Vagina (tissue), 2 donors: ENCODE measurements at places on chromosomes 3 and 15.

GRCh38 chr3:143123353-143123984 is 3.9 kb downstream of the CHST2 start:
- no peak for DNase-seq
- no peaks in the 10 kb centered on the region for H3K27me3 ChIP-seq
- H3K36me3 ChIP-seq, result no peaks in the 10 kb centered on the region
- no peak overlapping the region for H3K4me3 ChIP-seq
- H3K4me1 ChIP-seq, result peaks cover 6% of the 10 kb centered on the region

DNA sequence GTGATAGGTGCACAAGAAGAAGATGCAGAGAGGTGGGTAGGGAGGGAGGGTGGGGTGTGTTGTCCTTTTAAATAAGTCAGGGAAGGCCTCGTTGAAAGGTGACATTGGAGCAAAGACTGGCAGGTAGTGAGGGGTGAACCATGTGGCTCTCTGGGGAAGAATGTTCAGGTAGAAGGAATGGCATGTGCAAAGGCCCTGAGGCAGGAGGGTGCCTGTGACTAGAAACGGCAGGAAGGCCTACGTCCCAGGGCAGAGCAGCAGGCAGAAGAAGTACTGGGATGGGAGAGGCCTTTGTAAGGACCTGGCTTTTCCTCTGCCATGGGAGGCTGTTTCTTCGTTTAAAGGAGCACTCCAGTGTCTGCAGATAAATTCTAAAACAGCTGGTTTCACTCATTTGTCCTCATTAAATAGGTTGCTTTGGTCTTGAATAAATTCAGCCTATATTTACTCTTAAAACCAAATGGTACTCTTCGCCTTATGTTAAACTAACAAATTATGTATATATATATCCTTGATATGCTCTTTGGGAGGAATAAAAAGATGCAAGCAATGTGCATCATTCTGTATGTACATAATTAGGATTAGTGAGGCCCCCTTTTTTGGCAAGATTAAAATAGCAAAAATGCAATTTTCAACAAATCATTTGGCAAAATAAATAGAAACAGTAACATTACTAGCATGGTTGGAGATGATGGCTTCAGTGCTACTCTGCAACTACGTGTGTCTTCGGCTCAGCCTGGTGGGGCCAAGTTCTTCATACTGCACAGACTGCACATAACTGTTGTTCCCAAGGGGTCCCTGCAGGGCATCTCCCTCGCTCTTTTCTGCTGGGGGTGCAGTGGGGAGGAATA is 151.4 kb downstream of the KLF13 start:
- H3K4me3 ChIP-seq, result no peak overlapping the region
- peaks cover 61% of the 10 kb centered on the region for H3K4me1 ChIP-seq
- H3K27me3 ChIP-seq, result no peaks in the 10 kb centered on the region
- H3K36me3 ChIP-seq, result no peaks in the 10 kb centered on the region
- peak overlapping the region; percentile 71 for H3K27ac ChIP-seq

- H3K4me1 ChIP-seq, result no peaks in the 10 kb centered on the region
- H3K4me3 ChIP-seq, result no peak overlapping the region
- H3K36me3 ChIP-seq, result no peaks in the 10 kb centered on the region
- H3K27me3 ChIP-seq, result no peaks in the 10 kb centered on the region
- no peak overlapping the region for H3K27ac ChIP-seq
Measured at GRCh38 chr3:159257954-159258353, 456.1 kb downstream of the MFSD1 start.

DNA sequence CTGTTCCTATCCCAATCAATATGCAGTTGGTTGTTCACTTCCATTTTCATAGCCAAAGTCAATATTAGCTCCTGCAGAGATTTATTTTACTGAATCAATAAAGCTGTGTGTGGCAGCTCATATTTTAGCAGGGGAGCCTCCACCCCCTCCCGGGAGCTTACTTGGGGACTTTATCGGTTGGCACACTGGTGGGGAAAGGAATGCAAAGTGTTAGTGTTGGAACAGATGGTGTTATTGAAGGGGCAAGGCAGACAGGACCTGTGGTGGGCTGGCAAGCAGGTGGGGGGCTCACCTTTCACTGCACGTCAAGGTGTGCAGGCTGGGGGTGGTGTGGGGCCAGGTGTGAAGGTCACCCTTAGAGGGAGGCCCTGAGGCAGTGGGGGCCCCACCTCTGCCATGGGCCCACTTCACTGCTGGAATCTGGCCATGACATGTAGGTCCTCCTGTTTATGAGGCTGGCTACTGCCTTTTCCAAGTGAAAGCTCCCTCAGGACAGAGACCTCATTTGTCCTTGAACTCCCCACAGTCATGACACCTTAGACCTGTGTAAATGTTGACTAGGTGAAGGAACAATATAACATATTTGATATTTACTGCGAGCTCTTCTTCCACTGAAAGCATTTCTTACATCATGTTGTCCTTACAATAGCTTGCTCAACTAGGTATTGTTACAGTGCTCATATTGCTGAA is 44.0 kb upstream of the SEC22A start:
- H3K36me3 ChIP-seq, result no peaks in the 10 kb centered on the region
- DNase-seq, result no peak
- H3K4me1 ChIP-seq, result no peaks in the 10 kb centered on the region
- no peak overlapping the region for H3K4me3 ChIP-seq
- H3K27ac ChIP-seq, result no peak overlapping the region
- H3K27me3 ChIP-seq, result no peaks in the 10 kb centered on the region

DNA sequence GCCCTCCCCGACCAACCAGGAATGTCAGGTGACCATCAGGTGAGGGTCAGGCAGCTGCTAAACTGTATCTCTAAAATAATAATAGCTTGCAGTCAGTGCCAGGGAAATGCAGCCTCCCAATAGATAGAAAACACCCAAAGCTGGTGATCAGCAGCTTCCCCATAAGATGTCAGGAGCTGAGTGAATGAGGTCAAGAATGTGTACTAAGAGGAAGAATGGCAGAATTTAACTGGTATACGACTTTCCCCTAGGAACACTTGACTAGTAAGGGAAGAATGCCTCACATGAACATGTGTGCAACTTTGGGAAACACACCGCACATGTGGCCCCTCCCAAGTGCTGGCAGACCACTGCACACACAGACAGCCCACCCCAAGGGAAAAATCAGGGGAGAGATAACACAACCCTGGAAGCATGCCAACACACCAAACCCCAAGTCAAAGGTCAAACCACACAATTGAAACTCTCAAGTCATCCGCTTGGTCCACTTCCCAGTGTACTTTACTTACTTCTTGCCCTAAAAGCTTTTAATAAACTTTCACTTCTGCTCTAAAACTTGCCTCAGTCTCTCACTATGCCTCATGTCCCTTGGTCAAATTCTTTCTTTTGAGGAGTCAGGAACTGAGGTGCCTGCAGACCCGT is 806.5 kb downstream of the OTOL1 start:
- H3K36me3 ChIP-seq, result no peaks in the 10 kb centered on the region
- no peak for DNase-seq
- no peak overlapping the region for H3K4me3 ChIP-seq
- H3K4me1 ChIP-seq, result no peaks in the 10 kb centered on the region
- no peak overlapping the region for H3K27ac ChIP-seq

DNA sequence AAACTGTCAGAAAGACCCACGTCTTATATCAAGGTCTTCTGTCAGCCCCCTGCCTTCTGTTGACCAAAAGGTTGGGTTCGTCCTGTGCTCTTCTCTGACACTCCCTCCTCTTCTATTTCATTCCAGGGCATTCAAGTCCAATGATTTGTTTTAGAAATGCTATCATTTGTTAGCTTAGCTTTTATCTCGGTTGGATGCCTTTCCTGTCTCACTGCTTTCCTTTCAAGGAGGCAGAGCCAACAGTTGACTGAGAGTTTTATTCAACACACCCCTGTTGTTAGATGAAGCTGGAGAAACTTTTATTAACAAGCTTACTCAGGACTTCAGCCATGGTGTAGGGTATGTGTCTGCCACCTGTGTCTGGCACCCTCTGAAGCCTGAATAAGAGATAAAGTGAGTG is 112.0 kb upstream of the SLC7A14 start:
- H3K27ac ChIP-seq, result no peak overlapping the region
- no peaks in the 10 kb centered on the region for H3K4me1 ChIP-seq
- no peak overlapping the region for H3K4me3 ChIP-seq

GRCh38 chr3:148077965-148078364 is 619.7 kb upstream of the AGTR1 start:
- no peaks in the 10 kb centered on the region for H3K4me1 ChIP-seq
- H3K4me3 ChIP-seq, result no peak overlapping the region
- no peaks in the 10 kb centered on the region for H3K27me3 ChIP-seq
- H3K36me3 ChIP-seq, result no peaks in the 10 kb centered on the region
- no peak overlapping the region for H3K27ac ChIP-seq

DNA sequence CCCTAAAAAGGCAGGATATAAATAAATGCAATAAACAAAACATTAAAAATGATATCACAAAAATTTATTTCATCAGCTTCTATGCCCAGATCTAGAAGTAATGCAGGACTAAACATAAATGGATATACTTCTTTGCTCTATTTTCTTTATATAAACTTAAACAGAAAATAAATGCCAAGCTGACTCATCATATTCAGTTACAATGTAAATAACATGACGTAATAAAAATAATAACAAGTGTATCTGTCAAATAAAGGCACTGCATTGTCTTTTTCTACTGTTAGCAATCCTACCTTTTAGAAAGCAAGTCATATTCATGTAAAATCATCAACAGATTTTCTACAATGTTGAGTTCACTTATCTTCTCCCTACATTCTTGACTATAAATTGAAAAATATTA is 61.6 kb downstream of the NEK10 start:
- H3K36me3 ChIP-seq, result no peaks in the 10 kb centered on the region
- no peak for DNase-seq
- H3K4me1 ChIP-seq, result no peaks in the 10 kb centered on the region

DNA sequence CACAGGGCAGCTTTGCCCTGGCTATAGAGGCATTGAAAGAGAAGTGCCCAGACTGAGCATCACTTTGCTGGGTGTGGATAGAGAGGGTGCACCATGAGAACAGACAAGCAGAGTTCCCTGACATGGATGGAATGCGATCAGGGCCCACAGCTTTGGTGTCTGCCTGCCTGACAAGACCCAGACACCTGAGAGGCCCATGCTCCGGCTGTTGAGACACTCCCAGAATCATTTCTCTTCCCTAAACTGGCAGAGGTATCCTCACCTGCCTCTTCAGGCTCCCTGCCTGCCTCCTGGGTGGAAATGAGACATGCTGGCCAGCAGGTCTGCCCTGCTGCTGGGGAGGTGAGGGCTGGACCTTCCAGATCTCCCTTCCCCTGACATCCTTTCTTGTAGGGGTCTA is 10.4 kb upstream of the CHST14 start:
- H3K27ac ChIP-seq, result no peak overlapping the region
- DNase-seq, result no peak
- H3K4me3 ChIP-seq, result no peak overlapping the region
- peaks cover 20% of the 10 kb centered on the region for H3K4me1 ChIP-seq
- H3K36me3 ChIP-seq, result peaks cover 48% of the 10 kb centered on the region
- H3K27me3 ChIP-seq, result no peaks in the 10 kb centered on the region

GRCh38 chr15:96412906-96413231 is 82.4 kb downstream of the NR2F2 start:
- peaks cover 22% of the 10 kb centered on the region for H3K27me3 ChIP-seq
- H3K27ac ChIP-seq, result no peak overlapping the region
- no peaks in the 10 kb centered on the region for H3K36me3 ChIP-seq
- DNase-seq, result no peak

GRCh38 chr3:79113876-79114275 is 653.9 kb downstream of the ROBO1 start:
- H3K36me3 ChIP-seq, result no peaks in the 10 kb centered on the region
- H3K27ac ChIP-seq, result no peak overlapping the region
- DNase-seq, result no peak
- H3K4me1 ChIP-seq, result no peaks in the 10 kb centered on the region
- no peak overlapping the region for H3K4me3 ChIP-seq
- H3K27me3 ChIP-seq, result no peaks in the 10 kb centered on the region

DNA sequence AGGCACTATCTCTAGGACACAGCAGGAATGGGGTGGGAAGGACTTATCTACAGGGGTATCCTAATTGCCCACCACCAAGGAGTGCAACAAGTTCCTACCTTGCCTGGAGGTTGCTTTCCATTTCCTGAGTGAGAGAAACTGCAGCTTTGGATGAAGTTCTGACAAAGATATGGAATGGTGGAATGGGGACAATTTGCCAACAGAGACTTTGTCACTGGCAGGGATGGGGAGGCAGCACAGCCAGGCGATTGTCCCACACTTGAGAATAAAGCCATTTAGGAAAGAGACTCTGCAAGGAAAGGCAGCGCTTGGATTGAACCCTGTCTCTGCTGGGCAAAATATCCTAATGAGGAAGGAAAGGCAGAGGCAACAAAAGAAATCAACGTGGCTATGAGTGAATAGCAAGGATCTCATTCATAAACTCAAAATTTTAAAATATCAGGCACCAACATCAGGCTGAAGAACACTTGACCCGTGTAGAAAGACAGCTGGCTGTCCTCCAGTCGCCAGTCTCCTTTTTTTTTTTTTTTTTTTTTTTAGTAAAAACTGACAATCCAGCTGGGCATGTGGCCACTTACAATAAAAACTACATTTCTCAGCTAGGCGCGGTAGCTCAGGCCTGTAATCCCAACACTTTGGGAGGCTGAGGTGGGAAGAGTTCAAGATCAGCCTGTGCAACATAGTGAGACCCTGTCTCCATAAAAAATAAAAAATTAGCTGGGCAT is 31.6 kb upstream of the PDE8A start:
- H3K4me3 ChIP-seq, result no peak overlapping the region
- H3K27me3 ChIP-seq, result no peaks in the 10 kb centered on the region
- no peak for DNase-seq
- peaks cover 13% of the 10 kb centered on the region for H3K4me1 ChIP-seq
- H3K27ac ChIP-seq, result no peak overlapping the region

- no peak overlapping the region for H3K27ac ChIP-seq
- H3K36me3 ChIP-seq, result peaks cover 3% of the 10 kb centered on the region
- DNase-seq, result no peak
- H3K4me1 ChIP-seq, result peaks cover 21% of the 10 kb centered on the region
- H3K27me3 ChIP-seq, result no peaks in the 10 kb centered on the region
Measured at GRCh38 chr3:9646800-9647152, 2.5 kb upstream of the MTMR14 start.

DNA sequence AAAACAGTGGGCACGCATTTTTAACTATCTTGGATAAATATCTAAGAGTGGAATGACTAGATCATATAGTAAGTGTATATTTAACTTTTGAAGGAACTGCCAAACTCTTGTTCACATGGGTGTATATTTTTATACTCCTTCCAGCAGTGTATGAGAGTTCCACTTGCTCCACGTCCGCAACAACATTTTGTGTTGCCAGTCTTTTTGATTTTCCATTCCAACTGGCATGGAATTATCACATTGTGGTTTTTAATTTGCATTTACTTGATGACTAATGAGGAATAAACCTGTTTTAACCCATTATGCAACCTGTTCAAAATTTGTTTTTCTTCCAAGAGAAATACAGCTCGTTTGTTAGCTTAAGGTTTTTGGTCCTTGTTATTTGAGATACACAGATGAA is 51.6 kb downstream of the ZNF621 start:
- no peak overlapping the region for H3K27ac ChIP-seq
- no peaks in the 10 kb centered on the region for H3K36me3 ChIP-seq
- H3K4me3 ChIP-seq, result no peak overlapping the region
- no peak for DNase-seq
- no peaks in the 10 kb centered on the region for H3K4me1 ChIP-seq
- H3K27me3 ChIP-seq, result no peaks in the 10 kb centered on the region

- H3K36me3 ChIP-seq, result no peaks in the 10 kb centered on the region
- DNase-seq, result no peak
- H3K4me1 ChIP-seq, result peaks cover 19% of the 10 kb centered on the region
Measured at GRCh38 chr3:50512131-50512530, 8.7 kb upstream of the CACNA2D2 start.
